ENCODE measurements at places on chromosomes 1 and 21.
A peak's percentile ranks its signal among the peaks of the same experiment; 100 is the strongest.

GRCh38 chr1:238199325-238199724, 308.6 kb upstream of the ZP4 start:
- no peak for DNase-seq
- H3K36me3 ChIP-seq: no peaks in the 10 kb centered on the region
- H3K27ac ChIP-seq: no peak overlapping the region
- H3K4me3 ChIP-seq: no peak overlapping the region
- no peaks in the 10 kb centered on the region for H3K4me1 ChIP-seq

DNA sequence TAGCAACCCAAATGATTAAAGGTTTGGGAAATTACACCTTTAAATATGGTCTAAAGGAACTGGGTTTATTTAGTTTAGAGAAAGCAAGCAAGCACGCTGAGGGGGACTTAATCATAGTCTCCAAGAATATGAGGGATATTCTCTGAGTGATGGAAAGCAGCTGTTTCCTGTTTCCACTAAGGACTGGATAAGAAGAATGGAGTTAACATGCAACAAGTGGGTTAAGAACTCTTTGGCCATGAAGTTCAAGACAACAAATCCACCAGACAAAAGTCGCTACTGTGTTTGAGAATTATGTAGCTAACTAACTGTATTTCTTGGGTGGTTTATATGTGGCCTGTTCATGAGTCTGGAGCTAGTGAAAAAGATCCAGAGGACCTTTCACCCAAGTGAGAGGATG, 85.7 kb downstream of the TGFB2 start:
- no peaks in the 10 kb centered on the region for H3K27me3 ChIP-seq
- no peaks in the 10 kb centered on the region for H3K4me1 ChIP-seq
- DNase-seq: no peak

GRCh38 chr1:170402476-170403311, 129.3 kb upstream of the GORAB start:
- DNase-seq: no peak
- no peaks in the 10 kb centered on the region for H3K27me3 ChIP-seq
- H3K4me1 ChIP-seq: no peaks in the 10 kb centered on the region
- no peak overlapping the region for H3K4me3 ChIP-seq
- H3K27ac ChIP-seq: no peak overlapping the region

- no peaks in the 10 kb centered on the region for H3K36me3 ChIP-seq
- no peak overlapping the region for H3K27ac ChIP-seq
- H3K27me3 ChIP-seq: no peaks in the 10 kb centered on the region
- DNase-seq: no peak
Measured at GRCh38 chr1:85137660-85138059, 63.2 kb downstream of the SYDE2 start.

- H3K4me3 ChIP-seq: no peak overlapping the region
- peaks cover 2% of the 10 kb centered on the region for H3K27me3 ChIP-seq
- H3K27ac ChIP-seq: no peak overlapping the region
- no peak for DNase-seq
- H3K36me3 ChIP-seq: no peaks in the 10 kb centered on the region
Measured at GRCh38 chr1:244207935-244208244, 156.8 kb downstream of the ZBTB18 start.

- H3K4me3 ChIP-seq: no peak overlapping the region
- H3K36me3 ChIP-seq: no peaks in the 10 kb centered on the region
- H3K27ac ChIP-seq: no peak overlapping the region
Measured at GRCh38 chr1:167135281-167135840, 41.5 kb downstream of the STYXL2 start.

GRCh38 chr1:180168786-180169639, 14.3 kb downstream of the QSOX1 start:
- H3K27me3 ChIP-seq: no peaks in the 10 kb centered on the region
- no peak overlapping the region for H3K27ac ChIP-seq
- H3K4me3 ChIP-seq: no peak overlapping the region
- H3K36me3 ChIP-seq: peaks cover 5% of the 10 kb centered on the region
- no peak for DNase-seq
- no peaks in the 10 kb centered on the region for H3K4me1 ChIP-seq

DNA sequence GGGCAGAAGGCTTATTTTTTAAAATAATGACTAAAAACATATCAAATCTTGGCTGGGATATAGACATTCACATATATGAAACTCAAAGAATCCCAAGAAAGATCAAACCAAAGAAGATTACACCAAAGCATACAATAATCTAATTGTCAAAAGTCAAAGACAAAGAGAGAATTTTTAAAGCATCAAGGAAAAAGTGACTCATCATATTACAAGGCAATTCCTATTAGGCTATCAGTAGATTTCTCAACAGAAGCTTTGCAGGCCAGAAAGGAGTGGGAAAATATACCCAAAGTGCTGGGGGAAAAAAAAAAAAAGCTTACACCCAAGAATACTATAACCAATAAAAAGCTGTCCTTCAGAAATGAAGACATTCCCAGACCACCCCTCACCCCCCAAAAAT, 375.6 kb downstream of the BRINP2 start:
- no peak overlapping the region for H3K4me3 ChIP-seq
- no peak for DNase-seq
- H3K27me3 ChIP-seq: no peaks in the 10 kb centered on the region
- no peaks in the 10 kb centered on the region for H3K4me1 ChIP-seq
- no peaks in the 10 kb centered on the region for H3K36me3 ChIP-seq

- peaks cover 7% of the 10 kb centered on the region for H3K4me1 ChIP-seq
- no peak overlapping the region for H3K4me3 ChIP-seq
- H3K27ac ChIP-seq: peak overlapping the region; percentile 81
Measured at GRCh38 chr1:15938628-15939161, 37.2 kb downstream of the ZBTB17 start.

DNA sequence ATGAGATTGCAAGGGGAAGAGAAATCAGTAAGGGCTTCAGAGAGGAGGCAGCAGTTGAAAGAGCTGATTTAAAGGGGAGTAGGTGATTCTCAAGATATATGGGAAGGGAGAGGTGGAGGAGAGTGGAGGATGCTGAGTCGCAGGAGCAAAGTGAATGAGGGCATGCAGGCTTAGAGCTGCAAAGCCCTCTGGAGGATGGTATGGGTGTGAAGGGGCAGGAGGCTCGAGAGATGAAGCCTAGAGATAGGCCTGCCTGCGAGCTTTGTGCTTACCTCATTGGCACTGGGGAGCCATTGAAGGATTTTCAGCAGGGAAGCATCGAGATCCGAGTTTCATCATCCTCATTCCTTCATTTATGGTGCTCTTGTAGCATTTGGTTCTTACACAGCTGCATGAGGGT, 15.8 kb upstream of the SH2D2A start:
- no peaks in the 10 kb centered on the region for H3K36me3 ChIP-seq
- H3K27me3 ChIP-seq: peaks cover 47% of the 10 kb centered on the region
- no peak overlapping the region for H3K27ac ChIP-seq
- H3K4me3 ChIP-seq: no peak overlapping the region

- H3K4me1 ChIP-seq: no peaks in the 10 kb centered on the region
- no peak overlapping the region for H3K4me3 ChIP-seq
- DNase-seq: no peak
- H3K36me3 ChIP-seq: no peaks in the 10 kb centered on the region
- H3K27me3 ChIP-seq: no peaks in the 10 kb centered on the region
- no peak overlapping the region for H3K27ac ChIP-seq
Measured at GRCh38 chr1:57086154-57086553, 120.3 kb upstream of the C8B start.

GRCh38 chr1:154330669-154331068, 5.3 kb downstream of the ATP8B2 start:
- peaks cover 36% of the 10 kb centered on the region for H3K36me3 ChIP-seq
- H3K27me3 ChIP-seq: no peaks in the 10 kb centered on the region
- no peak overlapping the region for H3K4me3 ChIP-seq
- H3K4me1 ChIP-seq: peaks cover 60% of the 10 kb centered on the region
- no peak for DNase-seq

DNA sequence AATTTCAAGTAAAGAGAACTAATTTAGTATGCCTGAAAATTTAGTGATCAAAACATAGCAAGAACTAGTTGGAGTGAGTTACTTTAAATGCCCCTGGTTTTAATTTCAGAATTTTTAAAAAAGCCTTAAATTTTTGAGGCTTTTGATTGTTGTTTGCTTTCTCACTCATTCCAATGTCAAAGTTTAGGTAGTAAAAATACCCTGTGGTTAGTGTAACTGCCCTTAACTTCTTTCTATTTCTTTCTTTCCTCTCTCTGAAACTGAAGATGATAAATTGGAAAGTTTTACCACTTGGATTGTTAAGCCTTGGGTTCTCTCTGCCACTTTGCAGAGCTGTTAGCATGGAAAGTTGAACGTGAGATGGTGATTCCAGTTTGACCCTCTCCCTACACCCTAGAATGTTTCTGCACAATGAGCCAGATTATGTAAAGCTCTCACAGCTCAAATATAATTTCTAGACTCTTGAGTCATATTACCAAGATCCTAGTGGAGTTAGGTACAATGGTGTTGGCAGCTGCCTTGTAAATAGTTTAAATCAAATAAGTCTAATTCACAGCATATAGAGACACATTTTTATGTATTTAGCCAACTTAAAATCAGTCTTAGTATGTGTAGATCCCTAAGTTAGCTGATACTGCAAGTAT, 192.4 kb upstream of the SGIP1 start:
- H3K27ac ChIP-seq: peak overlapping the region; percentile 81
- no peak for DNase-seq
- H3K4me1 ChIP-seq: peaks cover 86% of the 10 kb centered on the region
- peaks cover 66% of the 10 kb centered on the region for H3K36me3 ChIP-seq
- H3K4me3 ChIP-seq: peak overlapping the region; percentile 50

DNA sequence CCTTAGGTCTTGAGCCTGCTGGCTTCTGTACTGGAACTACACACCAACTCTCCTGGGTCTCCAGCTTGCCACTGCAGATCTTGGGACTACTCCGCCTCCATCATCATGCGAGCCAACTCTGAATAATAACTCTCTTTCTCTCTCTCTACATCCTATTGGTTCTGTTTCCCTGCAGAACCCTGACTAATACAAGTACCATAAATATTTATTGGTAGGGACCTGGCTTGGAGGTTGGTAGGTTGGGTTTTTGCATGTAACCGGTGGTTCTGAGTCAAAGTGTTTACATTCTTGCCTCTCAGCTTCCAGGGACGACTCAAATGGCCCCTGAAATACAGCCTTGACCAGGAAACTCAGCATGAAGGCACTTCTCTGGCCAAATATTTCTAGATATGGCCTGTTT, 110.4 kb downstream of the KCND3 start:
- H3K27ac ChIP-seq: no peak overlapping the region
- peaks cover 25% of the 10 kb centered on the region for H3K4me1 ChIP-seq
- no peaks in the 10 kb centered on the region for H3K36me3 ChIP-seq
- H3K4me3 ChIP-seq: no peak overlapping the region
- peaks cover 28% of the 10 kb centered on the region for H3K27me3 ChIP-seq

DNA sequence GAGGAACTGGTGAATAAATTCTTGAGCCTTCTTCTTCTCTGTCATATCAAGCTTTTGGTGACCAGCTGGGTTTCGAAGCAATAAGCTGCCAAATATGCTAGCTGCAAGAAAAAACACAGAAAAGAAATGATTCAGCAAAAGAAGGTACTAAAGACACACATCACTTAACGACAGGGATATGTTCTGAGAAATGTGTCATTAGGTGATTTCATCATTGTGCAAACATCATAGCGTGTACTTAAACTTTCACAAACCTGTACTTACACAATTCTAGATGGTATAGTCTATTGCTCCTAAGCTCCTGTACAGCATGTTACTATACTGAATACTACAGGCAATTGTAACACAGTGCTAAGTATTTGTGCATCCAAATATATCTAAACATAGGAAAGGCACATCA, 2.9 kb upstream of the MTF1 start:
- peaks cover 42% of the 10 kb centered on the region for H3K36me3 ChIP-seq
- no peak overlapping the region for H3K27ac ChIP-seq
- peaks cover 17% of the 10 kb centered on the region for H3K4me1 ChIP-seq
- H3K4me3 ChIP-seq: no peak overlapping the region
- no peak for DNase-seq

- no peak overlapping the region for H3K27ac ChIP-seq
- H3K4me1 ChIP-seq: peaks cover 31% of the 10 kb centered on the region
- no peak for DNase-seq
- H3K27me3 ChIP-seq: no peaks in the 10 kb centered on the region
- H3K36me3 ChIP-seq: peaks cover 26% of the 10 kb centered on the region
Measured at GRCh38 chr1:155514582-155515187, 47.9 kb downstream of the ASH1L start.

- H3K4me3 ChIP-seq: no peak overlapping the region
- H3K27ac ChIP-seq: no peak overlapping the region
- H3K36me3 ChIP-seq: peaks cover 32% of the 10 kb centered on the region
- DNase-seq: no peak
- H3K27me3 ChIP-seq: no peaks in the 10 kb centered on the region
Measured at GRCh38 chr1:231750818-231751362, 124.3 kb downstream of the DISC1 start.

- no peak overlapping the region for H3K27ac ChIP-seq
- H3K27me3 ChIP-seq: no peaks in the 10 kb centered on the region
- H3K4me1 ChIP-seq: no peaks in the 10 kb centered on the region
- no peak for DNase-seq
Measured at GRCh38 chr1:7429290-7429689, 341.8 kb upstream of the VAMP3 start.

GRCh38 chr1:204478172-204478899, 16.3 kb downstream of the PIK3C2B start:
- peak overlapping the region; percentile 29 for H3K4me3 ChIP-seq
- H3K27me3 ChIP-seq: no peaks in the 10 kb centered on the region
- H3K27ac ChIP-seq: peak overlapping the region; percentile 98
- peaks cover 40% of the 10 kb centered on the region for H3K36me3 ChIP-seq
- H3K4me1 ChIP-seq: peaks cover 95% of the 10 kb centered on the region

GRCh38 chr1:54329312-54330003, 76.7 kb downstream of the SSBP3 start:
- no peak for DNase-seq
- H3K4me1 ChIP-seq: peaks cover 26% of the 10 kb centered on the region
- no peak overlapping the region for H3K4me3 ChIP-seq
- H3K27me3 ChIP-seq: no peaks in the 10 kb centered on the region

DNA sequence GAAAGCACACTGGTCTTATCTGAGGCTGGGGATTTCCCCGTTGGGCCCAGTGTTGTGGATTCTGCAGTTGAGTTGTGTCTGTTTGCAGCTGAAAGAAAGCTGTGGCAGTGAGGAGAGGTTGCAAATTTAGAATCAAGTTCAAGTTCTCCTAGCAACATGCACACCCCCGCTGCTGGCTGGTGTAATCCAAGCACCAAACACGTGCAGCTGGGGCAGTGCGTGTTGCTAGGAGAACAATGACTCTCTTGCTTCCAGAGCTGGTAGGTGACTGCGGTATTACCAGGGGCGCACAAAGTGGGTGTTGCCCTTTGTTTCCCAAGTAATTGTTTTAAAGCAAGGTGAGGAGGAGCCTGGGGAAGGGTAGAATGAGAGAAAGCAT, 91.5 kb downstream of the IER5 start:
- H3K27ac ChIP-seq: no peak overlapping the region
- H3K4me3 ChIP-seq: no peak overlapping the region
- no peaks in the 10 kb centered on the region for H3K36me3 ChIP-seq
- no peak for DNase-seq
- H3K4me1 ChIP-seq: no peaks in the 10 kb centered on the region
